MCF 10A (cell line): ENCODE measurements at places on chromosomes 1 and 21. TPM values are rescaled to one million over a fixed set of nuclear protein-coding genes. Genes with fewer than 3 reads are reported as not detected.

DNA sequence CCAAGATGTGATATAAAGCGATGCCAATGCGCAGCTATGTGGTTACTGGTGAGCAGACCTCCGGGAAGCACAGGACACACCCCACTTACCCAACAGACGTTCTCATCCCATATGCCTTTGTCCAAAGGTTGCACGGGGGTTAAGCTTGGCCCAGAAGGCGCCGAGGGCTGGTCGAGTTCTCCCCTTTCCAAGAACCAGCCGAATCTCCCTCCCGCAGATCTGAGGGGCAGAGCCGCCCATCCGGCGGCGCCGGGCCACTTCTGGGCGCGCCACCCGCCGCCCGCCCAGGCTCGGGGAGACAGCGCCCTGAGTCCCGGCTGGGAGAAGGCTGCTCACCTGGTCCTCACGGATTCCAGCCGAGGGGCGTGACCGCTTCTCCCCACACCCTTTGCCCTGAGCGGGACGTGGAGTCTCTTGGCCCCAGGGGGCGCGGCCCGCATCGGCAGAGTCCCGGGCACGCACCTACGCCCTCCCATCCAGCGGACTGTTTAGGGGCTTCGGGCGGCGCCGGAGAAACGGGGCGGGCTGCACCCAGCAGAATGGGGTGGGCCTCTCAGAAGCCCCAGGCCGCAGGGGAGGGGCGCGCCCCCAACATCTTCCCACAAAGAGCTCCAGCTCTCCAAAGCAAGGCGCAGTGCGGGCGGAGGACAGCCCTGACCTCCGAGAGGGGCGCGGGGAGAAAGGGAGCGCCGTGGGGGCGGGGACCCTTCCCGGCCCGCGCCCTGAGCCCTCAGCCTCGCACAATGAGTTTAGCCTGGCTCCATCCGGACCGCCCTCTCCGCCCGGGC lies 615 bp downstream of the GPR161 start:
- DNase-seq = peak; percentile 53

GRCh38 chr1:188466539-188466938 lies 1637.8 kb downstream of the PLA2G4A start:
- DNase-seq = no peak

Gene IL19
- total RNA-seq = not detected in 2 replicates

Gene SH2D2A
- 19.2 and 27.9 TPM in 2 replicates for total RNA-seq

DNA sequence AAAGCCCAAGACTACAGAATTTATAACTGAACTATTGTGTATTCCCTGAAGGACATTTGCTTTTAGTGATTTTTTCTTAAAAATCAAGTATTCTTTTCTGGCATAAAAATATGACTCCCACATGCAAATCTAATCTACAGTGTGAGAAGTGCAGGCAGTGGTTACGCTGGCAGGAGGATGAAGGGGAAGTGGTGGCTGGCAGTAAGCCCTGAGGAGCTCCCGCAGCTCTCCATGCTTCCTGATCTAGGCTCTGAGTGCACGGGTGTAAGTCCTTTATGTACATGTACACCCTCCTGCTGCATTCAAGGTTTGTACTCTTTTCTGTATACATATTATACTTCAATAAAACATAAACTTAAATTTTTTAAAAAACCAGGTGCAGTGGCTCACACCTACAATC lies 67.5 kb upstream of the PRDX6 start:
- peak; percentile 69 for DNase-seq

Gene C1orf74
- total RNA-seq = 6.8 and 7.1 TPM in 2 replicates
